ENCODE measurements at places on chromosomes 1 and 21.

DNA sequence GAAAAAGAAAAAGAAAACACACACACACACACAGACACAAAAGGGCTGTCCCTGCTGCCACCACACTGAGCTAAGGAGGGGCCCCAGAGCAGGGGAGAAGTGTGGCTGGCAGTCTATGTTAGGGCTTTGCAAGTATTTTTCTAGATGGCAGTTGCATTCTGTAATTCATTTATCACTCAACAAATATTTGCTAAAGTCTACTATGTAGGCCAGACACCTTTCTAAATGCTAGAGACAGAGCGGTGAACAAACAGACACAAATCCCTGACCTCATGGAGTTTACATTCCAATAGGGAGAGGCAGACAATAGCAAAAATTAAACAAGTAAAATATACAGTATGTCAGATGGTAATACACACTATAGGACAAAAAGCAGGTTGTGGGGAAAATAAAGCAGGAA, 20.2 kb downstream of the WDR64 start:
- no peak for DNase-seq

DNA sequence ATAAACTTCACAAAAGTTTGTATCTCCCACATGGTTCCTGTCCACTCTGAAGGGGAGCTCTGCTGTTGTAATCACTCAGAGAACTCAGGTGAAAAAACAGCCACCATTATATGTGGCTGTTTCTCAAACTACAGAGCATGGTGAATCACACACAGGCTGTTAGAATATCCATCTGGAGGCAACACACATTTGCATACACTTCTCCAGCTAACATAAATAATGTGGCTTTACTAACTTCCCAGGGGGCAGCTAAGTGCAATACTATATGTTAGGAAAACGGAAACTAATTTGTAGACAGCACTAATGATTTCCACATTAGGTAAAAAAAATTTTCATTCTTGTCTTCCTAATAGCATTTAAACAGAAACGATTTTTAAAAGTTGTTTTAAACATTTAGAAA, 49.3 kb downstream of the PTGFR start:
- DNase-seq: no peak

DNA sequence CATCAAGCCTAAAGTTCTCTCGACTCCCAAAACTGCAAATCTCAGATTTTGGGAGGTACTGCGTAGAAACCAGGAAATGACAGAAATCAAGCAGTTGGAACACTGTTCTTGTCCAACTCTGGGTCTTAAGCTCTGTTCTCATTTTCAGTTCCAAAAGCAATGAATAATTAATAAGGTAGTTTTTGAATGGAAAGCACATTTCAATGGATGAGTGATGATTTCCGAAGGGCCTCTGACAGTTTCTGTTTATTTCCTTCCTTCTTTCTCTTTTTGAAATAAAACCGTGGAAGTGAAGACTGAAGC, 20.9 kb upstream of the TARBP1 start:
- DNase-seq: no peak

- no peak for DNase-seq
Observed at GRCh38 chr21:40117236-40117635, 250.0 kb downstream of the PCP4 start.

DNA sequence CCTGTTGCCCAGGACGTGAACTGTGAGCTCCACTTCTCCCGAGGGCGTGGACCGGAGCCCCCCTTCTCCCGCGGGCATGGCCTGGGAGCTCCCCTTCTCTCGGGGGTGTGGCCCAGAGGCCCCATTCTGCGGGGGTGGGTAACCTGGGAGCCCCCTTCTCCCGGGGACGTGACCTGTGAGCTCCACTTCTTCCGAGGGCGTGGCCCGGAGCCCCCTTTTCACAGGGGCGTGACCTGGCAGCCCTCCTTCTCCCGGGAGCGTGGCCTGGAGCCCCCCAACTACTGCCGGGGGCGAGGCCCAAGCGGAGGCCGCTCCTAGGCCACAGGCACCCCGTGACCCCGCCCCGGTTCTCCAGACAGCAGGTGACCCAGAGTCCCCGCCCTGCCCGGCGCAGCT, 320 bp downstream of the C1orf174 start:
- DNase-seq: no peak

- DNase-seq: no peak
Observed at GRCh38 chr1:235876402-235876841, 9.7 kb upstream of the LYST start.

DNA sequence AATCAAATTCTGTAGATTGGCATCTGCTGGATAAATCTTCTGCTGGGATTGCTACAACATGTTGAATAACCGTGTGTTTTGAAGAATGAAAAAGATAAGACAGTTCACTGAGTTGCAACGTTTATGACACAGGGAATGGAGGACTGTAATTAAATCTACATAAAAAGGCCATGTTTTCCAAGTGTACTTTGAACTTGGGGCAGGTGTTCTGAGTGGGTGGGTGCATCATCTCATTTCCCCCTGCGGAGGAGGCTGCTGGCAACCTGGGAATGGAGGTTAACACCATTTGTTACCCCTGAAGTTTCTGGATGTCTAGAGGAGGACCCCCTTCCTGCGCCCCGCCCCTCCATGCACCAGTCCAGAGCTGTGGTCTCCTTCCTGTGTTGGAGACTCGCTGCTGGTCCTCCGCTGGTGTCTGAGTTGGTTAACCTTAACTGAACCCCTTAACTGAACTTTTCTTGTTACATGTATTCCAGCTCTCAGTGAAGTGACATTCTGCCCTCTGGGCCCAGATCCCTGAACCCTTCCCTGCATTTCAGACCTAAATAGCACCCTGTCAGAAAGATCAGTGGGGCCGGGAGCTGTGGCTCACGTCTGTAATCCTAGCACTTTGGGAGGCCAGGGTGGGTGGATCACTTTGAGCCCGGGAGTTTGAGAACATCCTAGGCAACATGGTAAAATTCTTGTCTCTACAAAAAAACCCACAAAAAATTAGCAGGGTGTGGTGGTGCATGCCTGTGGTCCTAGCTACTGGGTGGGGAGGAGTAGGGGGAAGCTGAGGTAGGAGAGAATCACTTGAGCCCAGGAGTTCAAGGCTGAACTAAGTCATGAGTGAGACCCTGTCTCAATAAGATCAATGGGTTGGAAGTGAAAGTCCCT, 31.8 kb downstream of the UCK2 start:
- DNase-seq: no peak

GRCh38 chr1:201488830-201489589, 17.9 kb downstream of the CSRP1 start:
- no peak for DNase-seq

- peak; percentile 49 for DNase-seq
Observed at GRCh38 chr1:27332536-27333281, 9.1 kb upstream of the SYTL1 start.

DNA sequence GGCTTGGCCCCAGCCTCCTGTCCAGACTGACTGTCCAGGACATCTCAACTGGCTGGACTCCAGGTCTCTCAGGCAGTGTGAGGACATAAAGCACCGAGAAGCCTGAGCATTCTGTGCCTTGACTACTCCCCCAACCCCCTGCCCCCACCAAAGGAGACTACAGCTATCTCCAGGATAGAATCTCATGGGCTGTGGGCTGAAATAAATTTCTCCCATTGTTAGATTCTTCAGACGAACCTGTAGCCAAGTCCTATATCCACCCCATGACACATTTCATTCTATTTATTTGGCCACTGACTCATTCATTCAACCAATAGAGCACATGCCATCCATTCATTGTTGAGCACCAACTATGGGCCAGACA, 11.4 kb downstream of the VWA5B1 start:
- no peak for DNase-seq

DNA sequence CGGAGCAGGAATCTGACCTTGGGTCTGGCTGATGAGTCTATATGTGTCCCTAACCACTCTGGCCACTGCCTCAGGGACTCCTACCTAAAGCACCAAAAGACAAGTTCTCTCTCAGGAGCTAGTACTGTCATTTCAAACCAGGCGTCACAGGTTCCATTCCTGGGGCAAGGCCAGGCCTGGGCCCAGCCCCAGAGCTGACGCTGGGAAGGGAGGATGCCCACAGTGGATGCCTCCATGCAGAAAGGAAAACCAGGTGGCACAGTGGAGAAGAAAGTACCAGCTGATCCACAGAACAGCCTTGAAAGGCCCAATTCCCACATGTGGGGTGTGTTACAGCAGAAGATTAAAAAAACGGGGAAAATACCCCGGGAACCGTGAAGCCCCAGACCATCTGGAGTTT, 77.4 kb downstream of the DMRTB1 start:
- no peak for DNase-seq

GRCh38 chr1:198560161-198560560, 19.7 kb upstream of the ATP6V1G3 start:
- DNase-seq: no peak

- DNase-seq: no peak
Observed at GRCh38 chr1:235923466-235924021, 56.8 kb upstream of the LYST start.

DNA sequence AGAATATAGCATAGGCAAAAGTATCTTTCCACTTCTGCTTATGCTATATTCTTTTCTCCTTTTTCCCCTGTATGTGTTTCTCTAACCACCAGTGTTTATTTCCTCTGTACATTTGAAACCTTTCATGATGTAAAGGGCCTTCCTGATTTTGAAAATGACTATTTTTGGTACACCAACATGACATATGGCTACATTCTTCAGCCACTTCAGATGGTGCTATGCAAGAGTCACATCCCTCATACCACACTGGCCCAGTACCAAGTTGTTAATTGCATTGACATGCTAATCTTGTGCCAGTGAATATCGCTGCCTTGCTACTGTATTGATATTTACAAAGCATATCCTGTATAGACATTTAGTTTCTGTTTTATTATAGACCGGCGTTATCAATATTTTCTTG, 408.7 kb downstream of the NCAM2 start:
- no peak for DNase-seq

GRCh38 chr1:170881268-170882265, 53.8 kb upstream of the MROH9 start:
- no peak for DNase-seq

DNA sequence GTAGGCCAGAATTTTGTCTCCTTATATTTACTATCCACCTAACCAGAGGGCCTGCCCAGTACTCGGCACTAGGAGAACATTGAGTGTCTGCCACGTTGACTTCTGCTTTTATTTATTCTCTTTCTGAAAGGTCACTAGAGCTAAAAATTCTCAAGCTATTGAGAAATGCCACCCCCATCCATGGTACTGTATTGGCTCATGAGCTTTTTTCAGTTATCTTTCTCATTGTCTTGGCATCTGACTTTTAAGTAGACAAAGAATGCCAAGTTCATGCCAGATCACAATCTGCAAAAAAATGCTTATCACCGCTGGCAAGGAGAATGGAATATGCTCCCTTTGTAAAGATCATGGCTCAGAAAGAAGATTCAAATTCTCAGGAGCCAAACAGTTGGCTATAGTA, 49.8 kb upstream of the MROH9 start:
- DNase-seq: no peak

DNA sequence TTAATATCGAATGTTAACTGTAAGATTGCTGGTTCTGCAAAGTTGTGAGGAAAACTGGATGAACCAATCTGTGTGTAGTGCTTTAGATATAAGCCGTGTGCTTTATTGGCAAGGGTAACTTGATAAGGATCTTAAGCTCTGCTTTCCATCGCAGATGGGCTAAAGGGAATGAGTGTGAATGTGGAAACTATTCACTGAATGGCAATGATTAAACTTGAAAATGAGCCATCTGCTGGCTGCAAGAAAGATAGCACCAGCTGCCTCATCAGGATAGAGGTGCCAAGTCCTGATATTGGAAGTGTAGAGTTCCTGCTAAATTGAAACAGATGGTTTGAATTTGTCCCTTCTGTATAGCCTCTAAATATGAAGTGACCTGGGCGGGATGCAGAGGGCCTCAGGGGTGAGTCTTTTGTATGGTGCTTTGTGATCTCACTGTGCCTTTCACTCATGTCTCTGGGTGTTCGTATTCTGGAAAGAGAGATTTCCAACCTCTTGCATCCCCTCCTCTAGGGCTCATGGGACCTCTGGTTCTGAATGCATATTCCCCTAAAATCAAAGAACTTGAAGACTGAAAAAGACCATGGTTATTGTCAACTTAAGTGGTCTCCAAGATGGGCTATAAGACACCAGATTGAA, 9.2 kb downstream of the FCRL3 start:
- no peak for DNase-seq

GRCh38 chr21:41350436-41351155, 11.2 kb upstream of the MX2 start:
- no peak for DNase-seq

GRCh38 chr1:201989354-201990128, 7.1 kb downstream of the RNPEP start:
- no peak for DNase-seq

- DNase-seq: no peak
Observed at GRCh38 chr1:180623579-180624347, 8.1 kb upstream of the XPR1 start.

DNA sequence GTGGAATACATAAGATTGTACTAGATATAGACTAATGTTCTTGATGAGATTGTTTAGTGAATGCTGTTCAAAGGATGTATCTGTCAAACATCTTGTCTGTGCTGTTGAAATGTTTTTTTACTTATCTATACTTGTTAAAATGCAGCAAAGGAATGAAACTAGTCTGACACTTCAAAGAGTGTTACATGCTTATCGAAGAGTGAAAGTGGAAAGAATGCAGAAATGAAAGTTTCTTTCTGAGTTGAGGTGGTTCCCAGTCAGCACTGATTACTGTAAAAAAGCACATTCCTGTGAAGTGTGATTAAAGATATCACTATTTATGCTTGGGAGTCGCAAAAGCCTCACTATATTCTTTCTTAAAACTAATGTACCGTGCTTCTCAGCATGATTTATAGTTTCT, 1225.2 kb downstream of the NCAM2 start:
- DNase-seq: no peak

- no peak for DNase-seq
Observed at GRCh38 chr1:26618561-26618960, 77.3 kb upstream of the ARID1A start.

DNA sequence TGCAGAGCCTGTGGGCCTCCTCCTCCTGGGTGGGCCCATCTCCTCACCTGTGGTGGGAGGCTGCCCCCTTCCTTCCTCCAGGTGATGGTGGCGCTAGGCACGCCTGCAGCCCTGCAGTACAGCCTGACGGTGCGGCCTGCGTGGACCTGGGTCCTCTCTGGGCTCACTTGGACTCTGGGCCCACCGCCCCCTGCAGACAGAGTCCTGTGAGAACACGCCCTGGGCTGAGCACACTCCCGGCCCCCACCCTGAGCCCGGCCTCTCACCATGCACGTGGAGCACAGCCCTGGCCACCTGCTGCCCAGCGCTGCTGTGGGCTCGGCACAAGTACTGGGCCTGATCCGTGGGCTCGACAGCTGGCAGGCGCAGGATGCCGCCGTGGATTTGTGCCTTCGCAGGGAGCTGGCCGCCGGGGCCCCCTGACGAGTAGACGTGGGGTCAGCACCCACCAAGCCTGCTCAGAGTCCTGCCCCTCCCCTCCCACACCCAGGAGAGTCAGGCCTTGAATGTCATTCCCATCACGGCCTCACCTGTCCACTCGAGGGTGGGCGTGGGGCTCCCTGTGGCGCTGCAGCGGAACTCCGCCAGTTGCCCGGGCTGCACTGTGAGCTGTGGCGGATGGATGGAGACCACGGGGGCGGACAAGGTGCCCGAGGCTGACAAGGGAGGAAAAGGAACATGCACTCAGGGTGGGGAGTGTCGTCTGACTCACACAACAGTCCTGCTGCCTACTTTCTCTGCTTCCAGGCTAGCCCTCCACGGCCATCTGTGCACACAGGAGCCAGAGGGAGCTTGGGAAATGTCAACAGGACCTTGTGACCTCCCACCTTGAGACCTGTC, 43.4 kb downstream of the LDLRAD2 start:
- DNase-seq: no peak

GRCh38 chr1:175073061-175073460, 5.4 kb downstream of the TNN start:
- DNase-seq: no peak
